Foreskin fibroblast (primary cell): ENCODE measurements at places on chromosomes 11 and 22.
A peak's percentile ranks its signal among the peaks of the same experiment; 100 is the strongest.

DNA sequence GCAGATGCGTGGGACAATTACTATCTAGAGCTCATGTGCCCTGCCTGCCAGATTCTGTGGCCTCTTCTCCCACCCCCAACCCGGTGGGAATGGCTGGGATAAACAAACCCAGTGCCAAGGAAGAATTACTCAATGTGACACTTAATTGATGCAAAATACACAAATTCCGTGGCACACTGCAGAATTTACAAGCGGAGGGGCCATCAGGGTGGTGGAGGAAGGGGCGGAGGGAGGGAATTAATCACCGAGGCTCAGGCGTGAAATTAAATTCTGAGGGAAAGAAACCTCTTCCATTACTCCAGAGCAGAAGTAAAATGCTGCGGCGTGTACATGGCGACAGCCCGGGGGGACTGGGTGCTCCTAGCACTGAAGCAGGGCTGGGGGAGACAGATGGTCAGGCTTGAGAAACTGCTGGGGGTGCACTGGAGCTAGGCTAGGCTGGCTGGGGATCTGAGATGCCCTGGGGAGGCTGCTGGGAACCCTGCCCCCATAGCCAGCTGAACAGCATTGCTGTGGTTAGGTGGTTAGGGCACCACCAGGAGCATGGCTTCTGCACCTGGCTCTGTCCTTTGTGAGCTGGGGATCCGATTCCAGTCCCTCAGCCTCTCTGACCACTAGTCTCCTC is 200.6 kb downstream of the CEP164 start:
- no peak for DNase-seq

GRCh38 chr11:47982616-47983015 is 2.3 kb downstream of the PTPRJ start:
- no peak for DNase-seq

GRCh38 chr11:119728211-119728626 is 781 bp downstream of the NECTIN1 start:
- peak; percentile 12 for DNase-seq

GRCh38 chr11:124670732-124671131 is 2.8 kb downstream of the SIAE start:
- DNase-seq: no peak

DNA sequence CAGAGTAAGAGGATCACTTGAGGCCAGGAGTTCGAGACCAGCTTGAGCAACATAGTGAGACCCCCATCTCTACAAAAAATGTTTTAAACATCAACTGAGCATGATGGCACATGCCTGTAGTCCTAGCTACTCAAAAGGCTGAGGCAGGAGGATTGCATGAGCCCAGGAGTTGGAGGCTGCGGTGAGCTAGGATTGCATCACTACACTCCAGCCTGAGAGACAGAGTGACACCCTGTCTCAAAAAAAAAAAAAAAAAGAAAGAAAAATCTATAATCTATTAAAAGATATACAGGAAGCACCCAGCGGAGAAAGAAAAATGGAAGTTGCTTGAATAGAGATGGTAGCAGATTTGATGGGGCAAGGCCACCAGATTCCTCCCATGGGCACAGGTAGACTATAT is 61.8 kb downstream of the FAM83F start:
- DNase-seq: no peak

GRCh38 chr11:62546244-62546928 is at the start of gene AHNAK:
Gene AHNAK, minus strand, starts transcription at chr11:62546806. Its CDS starts 10,708 bp downstream, at chr11:62536098.
- DNase-seq: peak; percentile 93

- DNase-seq: no peak
These were observed 13.7 kb upstream of the MPEG1 start for GRCh38 chr11:59226396-59226795.

- DNase-seq: no peak
These were observed 50.5 kb downstream of the BDNF start for GRCh38 chr11:27649800-27650199.

DNA sequence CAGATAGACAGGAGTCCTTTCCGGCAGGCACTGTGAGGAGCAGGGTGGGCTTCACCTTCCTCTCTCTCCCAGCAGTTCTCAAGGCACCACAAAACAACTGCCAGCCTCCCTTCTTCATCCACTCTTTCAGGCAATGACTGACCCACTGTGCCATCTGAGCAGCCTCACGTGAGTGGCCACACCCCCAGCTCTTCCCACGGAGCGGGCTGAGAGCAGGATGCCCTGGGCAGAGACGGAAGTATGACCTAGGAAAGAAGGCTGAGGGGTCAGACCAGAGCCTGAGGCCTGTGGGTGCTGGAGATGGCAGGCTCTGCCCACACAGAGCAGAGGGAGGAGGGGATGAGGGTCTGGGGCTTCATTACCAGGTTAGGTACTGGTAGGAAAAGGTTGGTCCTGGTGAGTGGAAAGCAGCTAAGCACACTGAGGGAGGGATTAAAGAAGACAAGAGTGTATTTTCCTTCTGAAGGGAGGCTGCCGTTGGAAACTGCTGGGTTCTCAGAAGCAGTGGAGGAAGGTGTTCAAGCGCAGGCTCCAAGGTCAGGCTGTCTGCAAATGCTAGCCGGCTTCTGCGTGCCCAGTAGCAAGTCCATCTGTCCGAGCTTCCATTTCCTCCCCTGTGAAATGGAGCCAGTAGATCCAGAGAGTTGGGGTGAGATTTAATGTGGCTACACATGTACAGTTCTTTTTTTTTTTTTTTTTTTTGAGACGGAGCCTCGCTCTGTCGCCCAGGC is 4.6 kb downstream of the NLRP6 start:
- DNase-seq: no peak

DNA sequence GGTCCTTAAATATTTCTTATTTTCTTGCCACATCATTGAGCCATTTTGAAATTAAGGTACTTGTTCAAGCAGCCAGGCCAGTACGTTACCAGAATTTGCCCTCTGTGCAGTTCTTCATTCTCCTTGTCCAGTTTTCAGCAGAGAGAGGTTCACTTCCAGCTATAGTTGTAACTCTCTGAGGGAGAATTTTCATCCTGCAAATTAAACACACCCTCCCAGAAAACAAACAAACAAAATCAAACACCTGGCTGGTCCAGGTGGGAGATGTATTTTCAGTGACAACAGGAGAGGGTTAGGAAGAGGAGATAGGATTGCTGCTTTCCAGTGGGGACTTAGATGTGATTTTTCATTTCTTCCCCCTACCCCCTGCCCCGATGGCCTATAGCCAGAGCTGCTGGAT is 45.0 kb downstream of the LHFPL7 start:
- no peak for DNase-seq

DNA sequence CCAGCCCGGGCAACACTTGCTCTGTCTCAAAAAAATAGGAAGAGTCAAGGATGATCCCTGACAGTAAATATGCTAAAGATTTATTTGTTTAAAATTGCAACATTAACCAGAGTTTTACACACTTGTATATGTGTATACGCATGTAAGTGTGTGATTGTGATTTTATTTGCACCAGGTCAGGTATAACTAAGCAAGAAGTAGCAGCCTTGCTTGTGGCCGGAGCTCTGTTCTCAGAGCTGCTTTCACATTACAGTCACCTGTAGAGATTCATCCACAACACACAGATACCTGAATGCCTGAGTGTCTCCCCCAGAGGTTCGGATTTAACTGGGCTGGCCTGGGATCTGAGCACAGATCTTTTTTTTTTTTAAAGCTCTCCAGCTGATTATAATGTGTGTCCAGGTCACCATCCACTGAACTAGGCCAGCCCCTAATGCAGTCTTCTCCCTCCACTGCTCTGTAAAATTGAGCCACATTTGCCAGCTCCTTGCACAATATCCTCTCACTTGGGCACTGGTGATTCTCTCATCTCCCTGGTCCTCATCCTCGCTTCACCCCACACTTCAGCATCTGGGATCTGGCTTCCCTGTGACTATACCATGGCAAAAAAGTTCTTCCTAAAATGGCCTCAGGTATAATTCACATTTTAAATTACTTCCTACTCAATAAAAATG is 48.3 kb downstream of the LIF start:
- DNase-seq: peak; percentile 72

GRCh38 chr22:42326801-42327200 is 56.3 kb upstream of the TCF20 start:
- no peak for DNase-seq

DNA sequence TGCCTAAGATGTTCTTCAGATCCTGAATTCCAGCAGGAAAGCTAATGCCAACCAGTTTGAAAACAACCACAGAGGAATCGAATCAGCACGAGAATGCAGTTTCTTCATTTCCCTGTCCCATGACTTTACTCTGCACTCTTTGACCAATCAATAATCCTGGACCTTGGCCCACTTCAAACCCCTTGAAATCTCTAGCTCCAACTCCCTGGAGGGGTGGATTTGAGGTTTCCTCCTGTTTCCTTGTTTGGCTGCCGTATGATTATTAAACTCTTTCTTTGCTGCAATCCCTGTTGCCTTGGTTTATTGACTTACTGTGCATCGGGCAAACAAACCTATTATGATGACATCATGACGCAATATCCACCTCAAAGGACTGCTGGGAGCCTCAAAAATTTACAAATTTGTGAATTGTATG is 109.3 kb downstream of the FBXO7 start:
- peak; percentile 53 for DNase-seq

- DNase-seq: no peak
These were observed 41.8 kb downstream of the MMP20 start for GRCh38 chr11:102583141-102583873.

GRCh38 chr22:33300165-33300564 is 242.0 kb upstream of the SYN3 start:
- no peak for DNase-seq

DNA sequence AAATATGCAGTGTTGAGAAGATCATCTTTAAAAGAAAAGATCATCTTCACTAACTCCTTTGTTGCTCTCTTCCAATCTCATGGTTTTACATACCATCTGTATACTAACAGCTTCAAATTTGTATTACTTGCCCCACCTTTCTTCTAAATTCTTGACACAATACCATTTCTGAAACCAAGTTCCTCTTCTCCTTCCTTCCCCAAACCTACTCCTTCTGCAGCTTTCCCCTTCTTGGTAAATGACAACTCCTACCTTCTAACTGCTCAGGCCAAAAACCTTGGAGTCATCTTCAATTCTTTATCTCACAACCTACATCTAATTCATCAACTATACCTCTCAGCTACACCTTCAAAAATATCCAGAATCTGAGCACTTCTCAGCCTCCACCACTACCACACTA is 9.3 kb downstream of the PRCP start:
- no peak for DNase-seq
